ENCODE measurements at places on chromosomes 2 and 18.

DNA sequence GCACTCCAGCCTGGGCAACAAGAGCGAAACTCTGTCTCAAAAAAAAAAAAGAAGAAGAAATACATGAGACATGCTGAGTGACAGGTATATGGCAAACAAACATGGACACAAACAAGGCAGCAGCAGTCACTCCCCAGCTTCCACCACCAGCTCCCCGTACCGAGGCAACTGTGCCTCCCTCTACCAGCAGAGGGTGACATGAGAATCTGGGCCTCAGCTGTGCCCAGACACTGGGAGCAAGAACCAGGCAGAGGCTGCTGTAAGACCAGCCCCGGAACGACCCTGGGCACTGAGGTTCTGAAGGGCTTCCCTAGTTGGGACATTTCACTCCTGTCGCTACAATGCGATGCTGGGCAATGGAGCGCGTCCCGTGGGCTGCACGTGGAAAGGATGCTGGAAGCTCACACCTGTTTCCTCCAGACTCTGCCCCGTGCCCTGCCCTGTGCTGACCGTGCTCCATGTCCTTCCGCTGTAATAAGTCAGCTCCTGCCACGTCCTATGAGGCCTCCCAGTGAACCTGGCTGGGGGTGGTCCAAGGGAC is 37.1 kb downstream of the BOK start:
- DNase-seq, result no peak

GRCh38 chr18:10060469-10060782 is 146.6 kb downstream of the VAPA start:
- no peak for DNase-seq

- DNase-seq, result peak; percentile 77
Observed at GRCh38 chr18:5630057-5630899, 86.5 kb upstream of the EPB41L3 start.

GRCh38 chr2:187171318-187171717 is 276.7 kb downstream of the CALCRL start:
- DNase-seq, result no peak

- DNase-seq, result no peak
Observed at GRCh38 chr2:165827016-165827920, 33.2 kb upstream of the GALNT3 start.

DNA sequence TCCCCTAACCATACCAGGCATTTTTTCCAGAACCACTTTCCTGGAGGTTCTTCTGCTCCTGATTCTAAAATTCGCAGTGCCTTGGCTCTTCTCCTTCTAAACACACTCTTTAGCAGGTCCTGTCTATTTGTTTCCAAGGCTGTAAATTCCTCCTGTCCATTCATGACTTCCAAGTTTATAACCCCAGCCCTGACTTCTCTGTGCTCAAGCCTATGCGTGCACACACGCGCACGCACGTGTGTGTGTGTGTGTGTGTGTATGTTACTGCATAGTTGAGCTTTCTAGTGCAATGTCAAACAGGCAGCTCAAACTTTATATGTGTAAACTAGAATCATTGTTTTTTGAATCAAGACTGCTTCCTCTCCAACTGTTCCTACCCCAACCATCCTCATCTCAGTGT is 337.7 kb downstream of the LRRTM1 start:
- no peak for DNase-seq

- no peak for DNase-seq
Observed at GRCh38 chr2:232667989-232668583, 29.0 kb upstream of the GIGYF2 start.

DNA sequence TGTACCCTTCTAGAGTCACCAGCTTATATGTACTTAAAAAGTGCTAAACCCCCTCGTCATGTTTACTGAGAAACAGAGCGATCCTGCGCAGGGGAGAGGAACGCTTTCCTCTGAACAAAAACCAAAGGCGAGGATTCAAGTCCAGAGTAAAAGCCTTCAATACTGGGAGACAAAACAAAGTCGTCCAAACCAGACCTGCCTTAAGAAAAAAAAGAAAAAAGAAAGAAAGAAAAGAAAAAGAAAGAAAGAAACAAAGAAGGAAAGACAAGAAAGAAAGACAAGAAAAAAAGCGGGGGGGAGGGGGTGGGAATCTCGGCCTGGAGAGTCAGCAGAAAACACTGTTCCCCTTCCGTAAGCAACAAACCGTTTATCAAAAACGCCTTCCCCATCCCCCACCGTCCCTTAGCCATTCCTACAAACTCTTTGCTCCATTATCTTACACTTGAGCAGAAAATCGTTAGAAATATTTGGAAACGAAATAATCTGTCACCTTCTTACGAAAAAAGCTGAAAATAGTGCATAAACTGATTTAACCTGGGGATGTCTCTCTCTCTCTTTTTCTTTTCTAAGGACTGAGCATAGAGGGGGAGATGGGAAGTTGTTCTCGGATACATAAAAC is 3.3 kb downstream of the PTGR3 start:
- peak; percentile 23 for DNase-seq

DNA sequence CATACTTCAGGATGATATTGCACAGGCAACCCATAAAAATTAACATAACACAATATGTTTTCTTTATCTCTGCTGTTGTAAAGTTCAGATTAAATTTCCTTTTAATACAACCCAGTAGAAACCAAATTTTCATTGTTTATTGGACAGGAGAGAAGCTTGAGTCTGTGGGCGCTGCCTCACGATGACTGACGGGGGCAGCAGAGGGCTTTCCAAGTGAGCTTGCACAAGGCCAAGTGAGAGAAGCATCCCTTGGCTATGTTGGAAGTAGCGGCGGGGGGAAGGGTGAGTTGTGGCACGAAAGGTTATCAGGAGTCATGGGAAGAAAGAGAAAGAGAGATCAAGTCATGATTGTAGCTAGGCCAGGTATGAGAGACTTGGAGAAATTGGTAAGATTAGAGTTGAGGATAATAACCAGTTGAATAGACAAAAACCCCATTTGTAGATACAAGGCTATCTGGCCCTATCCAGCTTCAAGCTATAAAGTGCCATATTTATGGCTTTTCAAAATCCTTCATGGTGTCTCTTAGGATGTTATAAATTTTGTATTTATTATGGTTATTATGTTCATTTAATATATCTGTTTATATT is 413.7 kb upstream of the FAM98A start:
- peak; percentile 68 for DNase-seq

GRCh38 chr18:12403601-12404506 is 3.9 kb upstream of the PRELID3A start:
- DNase-seq, result no peak

GRCh38 chr2:137969418-137969765 is 5.1 kb downstream of the HNMT start:
- no peak for DNase-seq

- no peak for DNase-seq
Observed at GRCh38 chr2:39733070-39733674, 45.9 kb downstream of the THUMPD2 start.

DNA sequence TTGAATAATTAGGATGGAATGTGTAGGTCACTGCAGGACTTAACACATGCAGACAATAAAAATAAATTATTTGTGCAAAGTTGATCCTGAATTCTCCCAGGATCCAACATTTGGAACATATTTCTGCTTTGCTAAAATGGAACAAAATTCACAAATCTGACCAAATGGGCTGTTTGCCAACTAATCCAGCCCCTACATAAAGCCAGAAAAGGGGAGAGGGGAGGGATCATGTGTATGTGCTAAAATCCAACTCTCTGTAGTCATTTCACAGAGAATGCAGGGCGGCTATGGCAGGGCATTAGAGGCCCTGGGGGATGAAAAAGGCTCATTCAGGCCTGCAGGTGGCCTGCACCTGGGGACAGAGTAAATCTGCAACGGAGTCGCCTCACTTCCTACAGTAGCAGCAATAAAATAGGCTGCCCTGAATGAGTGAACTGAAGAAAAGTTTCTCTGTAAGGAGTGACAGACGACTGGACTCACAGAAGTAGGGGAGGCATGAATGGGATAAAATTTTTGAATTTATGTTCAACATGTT is 4.0 kb upstream of the ZFP36L2 start:
- DNase-seq, result no peak

GRCh38 chr2:150806336-150806735 is 318.9 kb upstream of the RND3 start:
- no peak for DNase-seq

- DNase-seq, result no peak
Observed at GRCh38 chr18:8499810-8500675, 109.2 kb upstream of the RAB12 start.

- no peak for DNase-seq
Observed at GRCh38 chr2:230692760-230693159, 19.9 kb upstream of the CAB39 start.

DNA sequence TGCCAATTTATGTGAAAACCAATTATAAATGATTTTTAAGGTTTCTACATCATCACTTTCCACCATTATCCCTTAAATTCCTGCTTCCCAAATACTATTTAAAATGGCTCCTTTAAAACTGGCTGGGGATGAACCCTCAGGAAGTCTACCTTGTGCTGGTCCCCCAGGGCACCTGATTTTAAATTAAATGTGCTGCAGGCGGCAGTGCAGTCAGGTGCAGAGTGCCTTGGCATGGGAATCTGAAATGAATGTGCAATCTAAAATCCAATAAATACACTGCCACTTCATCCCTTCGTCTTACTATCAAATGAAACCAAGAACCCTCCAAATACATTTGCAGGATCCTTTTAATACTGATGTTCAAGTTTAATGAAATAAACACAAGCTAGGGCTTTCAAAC is 61.8 kb downstream of the C2orf76 start:
- DNase-seq, result no peak

- DNase-seq, result no peak
Observed at GRCh38 chr2:172909454-172909853, 166.2 kb upstream of the MAP3K20 start.

GRCh38 chr2:182598626-182599025 is 117.4 kb upstream of the DNAJC10 start:
- DNase-seq, result no peak

DNA sequence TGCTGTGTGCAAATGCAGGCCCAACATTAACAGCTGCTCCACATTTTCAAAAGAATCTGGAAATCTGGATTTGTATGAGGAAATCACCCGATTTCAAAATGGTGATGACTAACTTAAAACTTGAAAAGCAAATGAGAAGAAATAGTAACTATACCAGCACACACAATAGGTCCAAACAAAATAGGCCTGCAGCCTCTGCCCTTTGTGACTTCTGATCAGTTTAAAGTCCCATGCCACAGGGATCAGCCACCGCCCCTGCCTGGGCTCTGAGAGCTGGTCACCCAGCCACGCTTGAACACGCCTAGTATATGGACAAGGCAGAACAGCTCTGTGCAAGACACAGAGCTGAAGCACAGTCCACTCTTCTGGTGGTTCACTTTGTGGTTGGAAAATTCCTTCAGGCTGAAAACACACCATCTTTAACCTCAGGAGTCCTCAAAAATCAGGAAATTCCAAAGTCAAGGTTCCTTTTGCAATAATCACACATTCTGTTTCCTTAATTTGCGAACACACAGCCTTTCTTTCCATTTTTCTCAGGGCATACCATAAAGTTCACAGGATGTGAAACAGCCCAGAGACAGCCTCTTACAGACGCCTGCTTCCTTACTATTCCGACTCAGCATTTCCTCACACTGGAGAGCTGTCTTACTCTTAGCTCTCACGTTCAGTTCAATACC is 150.1 kb upstream of the RIOK3 start:
- no peak for DNase-seq

DNA sequence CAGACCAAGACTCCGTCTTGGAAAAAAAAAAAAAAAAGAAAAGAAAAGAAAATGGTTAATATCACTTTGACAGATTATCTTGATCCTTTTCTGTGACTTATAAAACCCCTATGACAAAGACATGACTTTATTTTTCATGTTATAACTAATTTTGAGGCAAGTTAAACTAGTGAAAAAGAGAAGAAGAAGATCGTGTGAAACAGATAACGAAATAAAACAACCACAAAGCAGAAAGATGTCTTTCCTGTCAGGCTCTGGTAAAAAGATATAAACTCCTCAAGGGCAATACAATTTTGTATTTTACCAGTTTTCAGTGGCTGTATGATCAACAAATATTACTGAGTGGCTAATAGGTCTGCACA is 13.4 kb upstream of the RBMS1 start:
- DNase-seq, result no peak

DNA sequence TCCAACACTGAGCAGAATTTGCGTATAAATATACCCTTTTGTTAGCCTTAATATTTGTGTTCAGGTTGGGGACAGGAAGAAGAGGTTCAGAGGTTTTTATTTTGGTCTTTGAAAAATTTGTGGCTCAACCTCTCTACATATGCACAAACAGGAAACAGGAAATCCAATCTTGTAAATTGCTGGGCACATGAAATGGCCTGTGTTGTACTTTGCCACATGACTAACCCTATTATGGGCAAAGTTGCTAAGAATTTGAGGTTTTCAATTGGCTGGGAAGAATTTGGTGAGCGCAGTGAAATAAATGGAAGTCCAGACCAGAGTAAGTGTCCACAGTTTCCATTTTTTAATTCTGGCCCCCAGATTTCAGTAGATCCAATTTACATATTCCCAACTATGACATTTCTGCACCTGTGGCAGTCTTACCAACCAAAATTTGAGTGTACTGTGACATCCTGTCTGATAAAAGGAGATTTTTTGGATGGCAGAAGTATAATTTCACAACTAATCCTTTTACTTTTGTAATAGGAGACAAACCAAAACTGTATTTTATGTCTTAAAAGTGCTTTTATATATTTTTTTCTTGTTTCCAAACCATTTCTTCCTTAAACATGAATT is 63.6 kb downstream of the COX7A2L start:
- no peak for DNase-seq

GRCh38 chr18:62118328-62118727 is 68.5 kb downstream of the PIGN start:
- DNase-seq, result no peak

DNA sequence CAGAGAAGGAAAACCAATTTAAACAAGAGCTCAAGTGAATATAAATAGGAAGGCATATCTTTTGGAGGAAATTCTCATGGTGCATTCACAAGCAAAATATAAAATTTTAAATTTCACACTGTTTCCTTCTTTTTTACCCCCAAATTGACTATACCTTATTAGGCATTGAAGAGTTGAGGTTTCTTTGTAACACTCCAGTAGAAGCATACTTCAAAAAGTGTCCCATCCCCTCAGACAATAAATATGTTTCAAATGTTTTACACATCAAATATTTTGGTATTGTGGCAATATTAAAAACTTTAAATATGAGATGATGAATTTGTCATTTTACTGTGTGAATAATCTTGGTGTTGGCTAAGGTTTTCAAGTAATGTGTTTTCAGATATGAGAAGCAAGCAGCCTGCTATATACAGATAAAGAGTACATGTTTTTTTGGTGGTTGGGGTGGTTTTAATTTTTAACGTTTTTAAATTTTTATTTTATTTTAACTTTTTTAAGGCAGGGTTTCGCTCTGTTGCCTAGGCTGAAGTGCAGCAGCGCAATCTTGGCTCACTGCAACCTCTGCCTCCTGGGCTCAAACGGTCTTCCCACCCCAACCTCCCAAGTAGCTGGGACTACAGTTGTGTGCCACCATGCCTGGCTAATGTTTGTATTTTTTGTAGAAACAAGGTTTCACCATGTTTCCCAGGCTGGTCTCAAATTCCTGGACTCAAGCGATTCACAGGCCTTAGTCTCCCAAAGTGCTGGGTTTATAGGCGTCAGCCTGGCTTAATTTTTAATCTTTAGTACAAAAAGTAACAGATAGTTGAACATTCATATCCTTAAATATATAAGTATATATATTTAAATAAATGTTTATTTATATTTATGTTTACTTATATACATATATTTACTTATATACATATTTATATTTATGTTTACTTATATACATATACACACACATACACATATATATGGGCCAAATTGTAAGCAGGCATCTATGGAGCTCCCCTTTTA is 36.5 kb upstream of the DLX1 start:
- no peak for DNase-seq

GRCh38 chr2:16302431-16303272 is 362.3 kb downstream of the MYCN start:
- no peak for DNase-seq

GRCh38 chr18:59604877-59605276 is 92.3 kb downstream of the CCBE1 start:
- no peak for DNase-seq

Measured in neuronal stem cell (in vitro differentiated cells).